ENCODE measurements at places on chromosomes 7 and 10.
A peak's percentile ranks its signal among the peaks of the same experiment; 100 is the strongest.

- no peak for DNase-seq
Measured at GRCh38 chr10:132744839-132745238, 41.1 kb downstream of the NKX6-2 start.

- peak; percentile 65 for DNase-seq
Measured at GRCh38 chr7:42219447-42219846, 17.6 kb downstream of the GLI3 start.

GRCh38 chr7:120729245-120729644 is 128.7 kb downstream of the TSPAN12 start:
- no peak for DNase-seq

GRCh38 chr10:117133273-117134055 is 4.6 kb downstream of the VAX1 start:
- no peak for DNase-seq

GRCh38 chr7:88155756-88156155 is 64.1 kb downstream of the SRI start:
- no peak for DNase-seq

- DNase-seq, result peak; percentile 22
Measured at GRCh38 chr7:33107136-33108066, 1.8 kb downstream of the RP9 start.

GRCh38 chr10:21888959-21889358 is 114.6 kb downstream of the DNAJC1 start:
- no peak for DNase-seq

Data from fibroblast of gingiva (primary cell).